RPMI8226 (cell line): ENCODE measurements at places on chromosomes 12 and 14.

DNA sequence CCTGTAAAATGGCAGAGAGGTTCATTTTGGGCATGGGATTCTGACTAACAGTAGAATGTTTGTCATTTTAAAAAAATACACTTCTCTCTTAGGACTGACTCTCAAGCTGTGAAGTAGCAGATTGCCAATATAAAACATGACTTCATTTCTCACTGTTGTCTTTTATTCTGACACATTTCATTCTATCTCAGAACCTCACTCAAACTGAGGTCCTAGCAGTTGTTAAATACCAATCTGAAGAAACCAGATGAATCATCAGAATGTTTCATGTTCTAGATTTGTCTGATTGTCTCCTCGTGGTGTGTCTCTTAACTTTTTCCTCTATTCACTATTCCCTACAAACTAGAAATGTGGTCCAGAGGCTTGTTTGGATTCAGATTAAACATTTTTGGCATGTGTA, 276.5 kb upstream of the NPAS3 start:
- no peak for DNase-seq

- no peak for DNase-seq
Observed at GRCh38 chr12:70659077-70659606, 21.9 kb upstream of the PTPRB start.

GRCh38 chr12:91178781-91179180, 3.8 kb downstream of the DCN start:
- DNase-seq = no peak

DNA sequence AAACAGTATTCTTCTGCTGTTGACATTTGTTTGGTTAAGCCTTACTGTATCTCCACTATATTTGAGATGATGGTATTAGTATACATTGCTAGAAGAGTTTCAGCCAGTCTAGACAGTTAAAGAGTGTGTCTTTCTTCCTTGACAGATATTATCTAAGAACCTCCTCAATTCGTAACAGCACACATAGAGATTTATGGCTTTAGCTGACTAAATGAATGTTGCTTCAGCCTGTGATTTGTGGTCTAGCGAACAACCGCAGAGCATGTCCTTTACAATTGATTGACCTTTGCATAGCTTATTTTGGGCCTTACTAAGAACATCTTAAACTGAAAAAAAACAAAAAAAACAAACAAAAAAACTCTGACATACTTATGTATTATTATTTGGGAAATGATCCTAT, 122.2 kb downstream of the DAAM1 start:
- no peak for DNase-seq

GRCh38 chr12:118536306-118536906, 160.1 kb downstream of the SUDS3 start:
- no peak for DNase-seq

DNA sequence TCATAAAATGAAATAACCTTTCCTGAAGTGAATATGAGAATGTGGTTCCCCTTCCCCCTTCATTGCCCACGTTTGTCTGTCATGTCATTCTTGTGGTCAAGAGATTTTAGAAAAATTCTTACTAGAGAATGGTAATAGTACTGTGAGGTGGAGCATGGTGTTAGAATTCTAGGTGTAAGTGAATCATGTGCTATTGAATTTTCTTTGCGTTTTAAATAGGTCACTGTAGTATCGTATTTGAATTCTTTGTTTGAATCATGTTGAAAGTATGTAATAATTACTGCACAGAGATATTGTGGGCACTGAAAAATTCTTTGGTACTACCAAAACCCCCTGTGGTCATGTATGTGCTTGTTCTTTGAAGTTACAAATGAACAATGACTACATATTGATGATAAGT, 49.9 kb downstream of the FUT8 start:
- no peak for DNase-seq

DNA sequence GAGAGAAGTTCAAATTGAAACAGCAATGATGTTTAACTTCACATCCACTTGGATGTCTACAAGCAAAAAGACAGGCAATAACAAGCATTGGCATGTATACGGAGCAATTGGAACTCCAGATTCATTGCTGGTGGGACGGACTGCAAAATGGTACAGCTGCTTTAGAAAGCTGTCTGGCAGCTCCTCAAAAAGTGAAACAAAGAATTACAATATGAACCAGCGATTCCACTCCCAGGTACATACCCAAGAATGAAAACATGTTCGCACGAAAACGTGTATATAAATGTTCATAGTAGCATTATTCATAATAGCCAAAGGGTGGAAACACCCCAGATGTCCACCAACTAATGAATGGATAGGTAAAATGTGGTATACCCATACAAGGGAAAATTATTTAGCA, 125.7 kb downstream of the HMGA2 start:
- DNase-seq = no peak

DNA sequence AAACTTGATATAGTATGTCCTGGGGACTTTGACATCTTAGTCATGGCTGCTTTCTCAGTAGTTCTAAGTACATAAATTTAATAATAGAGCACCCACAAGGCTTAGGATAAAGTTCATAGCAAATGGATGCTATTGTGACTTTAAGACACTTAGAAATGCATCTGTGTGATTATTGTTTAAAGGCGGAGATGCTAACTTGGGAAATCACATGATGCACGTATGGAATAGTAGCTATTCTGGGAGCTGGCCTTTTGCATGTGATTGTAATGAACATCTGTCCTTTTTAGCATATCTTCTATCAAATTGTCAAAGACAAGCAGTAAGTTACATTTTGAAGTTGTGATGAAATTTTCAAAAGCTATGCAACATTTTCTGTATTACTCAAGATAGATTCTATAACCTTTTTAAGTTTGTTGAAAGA, 46.7 kb upstream of the ATP2A2 start:
- no peak for DNase-seq
